ENCODE measurements at places on chromosomes 5 and 9. TPM values are rescaled to one million over a fixed set of nuclear protein-coding genes. Genes with fewer than 3 reads are reported as not detected.

The HRCT1 gene
- not detected for total RNA-seq

GRCh38 chr5:170623576-170624181, 119.9 kb downstream of the KCNIP1 start:
- H3K4me1 ChIP-seq, result no peaks in the 10 kb centered on the region
- no peak overlapping the region for H3K4me3 ChIP-seq
- H3K27ac ChIP-seq, result no peak overlapping the region
- H3K36me3 ChIP-seq, result no peaks in the 10 kb centered on the region

- no peaks in the 10 kb centered on the region for H3K36me3 ChIP-seq
- peak overlapping the region; percentile 88 for H3K27ac ChIP-seq
- no peaks in the 10 kb centered on the region for H3K27me3 ChIP-seq
- DNase-seq, result no peak
- H3K4me1 ChIP-seq, result peaks cover 79% of the 10 kb centered on the region
Observed at GRCh38 chr9:4939118-4939561, 45.9 kb upstream of the JAK2 start.

The DDX4 gene
- total RNA-seq, result not detected

- peaks cover 7% of the 10 kb centered on the region for H3K27me3 ChIP-seq
- H3K36me3 ChIP-seq, result no peaks in the 10 kb centered on the region
- no peak for DNase-seq
- H3K27ac ChIP-seq, result no peak overlapping the region
- no peak overlapping the region for H3K4me3 ChIP-seq
Observed at GRCh38 chr5:88552426-88552825, 283.8 kb upstream of the TMEM161B start.

DNA sequence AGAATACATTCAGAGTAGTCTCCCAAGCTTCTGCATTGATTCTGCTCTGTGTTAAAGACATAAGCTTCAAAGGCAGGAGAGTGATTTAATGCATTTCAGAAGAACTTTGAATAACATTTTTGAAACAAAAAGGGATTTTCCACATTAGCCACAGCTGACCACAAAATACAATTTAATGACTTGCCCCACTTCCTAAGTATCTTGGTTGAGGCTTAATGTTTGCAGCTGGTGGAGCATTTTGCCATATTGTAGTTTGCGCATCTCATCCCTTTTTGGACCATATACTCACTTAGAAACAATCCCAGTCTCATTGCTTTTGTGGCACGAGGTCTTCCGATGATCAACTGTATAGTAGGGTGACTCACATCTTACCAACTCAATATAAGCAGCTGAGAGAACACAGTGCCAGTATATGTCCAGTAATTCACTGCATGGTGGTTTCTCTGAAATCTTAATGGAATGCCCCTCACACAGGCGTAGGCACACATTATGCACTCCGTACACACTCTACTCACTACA, 455.8 kb upstream of the PTGER4 start:
- no peaks in the 10 kb centered on the region for H3K36me3 ChIP-seq
- H3K27me3 ChIP-seq, result no peaks in the 10 kb centered on the region
- peak overlapping the region; percentile 92 for H3K27ac ChIP-seq
- H3K4me3 ChIP-seq, result peak overlapping the region; percentile 31
- DNase-seq, result peak; percentile 66

DNA sequence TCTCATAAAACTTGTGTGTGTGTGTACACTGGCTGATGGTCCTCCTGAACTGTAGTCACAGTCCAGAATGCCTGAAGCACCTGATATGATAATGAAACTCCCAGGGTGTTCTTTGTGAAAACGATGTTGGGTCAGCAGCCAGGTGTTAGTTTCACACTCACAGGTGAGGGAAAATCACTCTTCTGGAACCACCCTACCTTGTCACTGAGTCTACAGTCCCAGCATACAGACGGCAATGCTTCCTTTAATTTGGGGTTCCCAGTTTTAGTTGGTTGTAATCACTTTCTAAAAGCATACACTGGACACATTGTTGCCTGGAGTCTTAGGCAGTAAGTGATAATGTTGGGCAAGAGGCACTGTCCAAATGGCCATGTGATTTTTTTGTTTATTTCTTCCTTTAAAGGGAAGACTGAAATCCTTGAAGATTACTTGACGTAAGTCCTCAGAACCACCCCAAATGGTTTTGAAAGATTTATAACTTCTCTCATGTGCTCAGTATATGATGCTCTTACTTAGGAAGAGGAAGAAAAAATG, 18.2 kb upstream of the MGAT1 start:
- no peak overlapping the region for H3K27ac ChIP-seq
- DNase-seq, result no peak
- no peaks in the 10 kb centered on the region for H3K36me3 ChIP-seq

DNA sequence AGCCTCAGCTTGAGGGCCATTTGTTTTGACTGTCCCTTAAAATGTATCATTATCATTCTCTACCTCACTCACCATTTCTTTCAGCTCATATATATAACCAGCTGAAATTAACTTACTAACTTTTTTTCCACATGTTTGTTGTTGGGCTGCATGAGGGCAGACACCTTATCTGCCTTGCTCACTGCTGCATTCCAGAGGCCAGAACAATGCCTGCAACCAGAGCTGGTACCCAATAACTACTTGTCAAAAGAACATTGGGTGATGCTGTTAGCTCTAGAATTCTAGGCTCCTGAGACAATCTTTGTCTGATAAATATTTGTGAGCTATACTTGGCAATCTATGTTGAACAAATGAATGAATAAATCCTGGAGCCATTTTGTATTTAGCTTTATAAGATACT, 68.3 kb downstream of the HTR4 start:
- no peak overlapping the region for H3K27ac ChIP-seq
- no peaks in the 10 kb centered on the region for H3K4me1 ChIP-seq
- DNase-seq, result no peak
- H3K27me3 ChIP-seq, result peaks cover 4% of the 10 kb centered on the region

The HSPB3 gene
- total RNA-seq, result not detected

The CTXN3 gene
- not detected for total RNA-seq

GRCh38 chr9:134670042-134670525, 28.5 kb downstream of the COL5A1 start:
- H3K27me3 ChIP-seq, result peaks cover 5% of the 10 kb centered on the region
- H3K4me1 ChIP-seq, result no peaks in the 10 kb centered on the region
- H3K36me3 ChIP-seq, result no peaks in the 10 kb centered on the region
- no peak overlapping the region for H3K4me3 ChIP-seq
- no peak overlapping the region for H3K27ac ChIP-seq

The SOWAHA gene
- not detected for total RNA-seq

GRCh38 chr5:67051164-67051563, 145.4 kb downstream of the CD180 start:
- no peak for DNase-seq
- no peak overlapping the region for H3K4me3 ChIP-seq
- no peak overlapping the region for H3K27ac ChIP-seq
- H3K36me3 ChIP-seq, result peaks cover 4% of the 10 kb centered on the region
- no peaks in the 10 kb centered on the region for H3K27me3 ChIP-seq

- no peaks in the 10 kb centered on the region for H3K36me3 ChIP-seq
- peaks cover 4% of the 10 kb centered on the region for H3K4me1 ChIP-seq
- DNase-seq, result no peak
- no peak overlapping the region for H3K27ac ChIP-seq
- H3K27me3 ChIP-seq, result no peaks in the 10 kb centered on the region
Observed at GRCh38 chr5:109161914-109162683, 247.7 kb downstream of the PJA2 start.

The TMEM232 gene
- 0.86 TPM for total RNA-seq

The HK3 gene
- total RNA-seq, result not detected

The SAPCD2 gene
- 3.8 TPM for total RNA-seq

DNA sequence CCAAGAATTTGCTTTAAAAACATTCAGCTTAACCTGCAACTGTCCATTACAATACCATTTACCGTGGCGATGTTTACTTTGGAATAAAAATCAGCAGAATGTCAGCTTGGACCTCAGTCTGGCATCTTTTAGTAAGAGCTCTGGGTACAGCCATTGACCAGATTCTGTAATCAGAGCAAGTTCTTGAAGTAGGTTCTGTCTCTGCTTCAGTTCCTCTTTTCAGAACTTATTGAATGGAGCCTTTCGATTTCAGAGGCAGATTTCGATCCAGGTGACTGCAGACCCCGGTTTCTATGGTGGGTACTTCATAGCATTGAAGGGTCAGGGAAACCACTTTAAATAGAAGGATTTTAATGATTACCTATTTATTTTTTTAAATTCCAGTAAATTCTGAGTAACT, 53.4 kb upstream of the SV2C start:
- H3K27ac ChIP-seq, result no peak overlapping the region
- peaks cover 12% of the 10 kb centered on the region for H3K27me3 ChIP-seq
- DNase-seq, result no peak

The PCDHGA4 gene
- total RNA-seq, result not detected

DNA sequence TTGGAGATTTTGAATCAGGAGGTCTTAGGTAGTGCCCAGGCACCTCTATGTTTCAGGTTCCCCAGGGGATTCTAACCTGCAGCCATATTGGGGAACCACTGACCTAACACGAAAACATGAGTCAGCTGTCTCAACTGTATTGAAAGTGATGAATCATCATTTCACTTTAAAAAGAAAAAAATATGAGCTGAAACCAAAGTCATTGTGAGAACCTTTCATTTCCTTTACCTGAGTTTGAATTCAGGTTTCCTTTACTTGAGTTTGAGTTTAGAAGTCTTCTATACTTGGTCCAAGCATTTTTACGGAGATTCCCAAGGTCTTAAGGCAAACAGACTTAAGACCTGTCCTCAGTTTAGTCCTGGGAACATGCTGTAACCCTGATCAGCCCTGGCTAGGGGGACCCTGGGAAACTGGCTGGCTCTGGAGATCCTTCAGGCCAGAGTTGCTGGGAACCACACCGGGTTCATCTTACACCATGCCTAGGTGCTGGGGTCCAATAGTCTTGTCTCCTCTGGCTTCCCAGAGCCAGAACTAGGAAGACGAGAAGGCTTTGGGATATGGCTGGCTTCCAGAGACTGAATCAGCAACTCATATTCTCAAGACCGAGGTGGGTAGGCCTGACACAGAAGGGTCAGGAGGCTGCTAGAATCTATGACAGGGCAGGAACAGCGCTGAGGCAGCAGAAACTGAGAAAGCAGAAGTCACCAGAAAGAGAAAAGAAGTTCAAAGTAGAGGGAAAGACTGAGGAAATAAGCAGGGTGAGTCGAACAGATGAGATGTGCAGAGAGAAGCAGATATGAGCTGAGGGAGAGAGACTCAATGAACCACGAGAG, 16.4 kb upstream of the PDCD1LG2 start:
- H3K27me3 ChIP-seq, result no peaks in the 10 kb centered on the region
- no peaks in the 10 kb centered on the region for H3K36me3 ChIP-seq
- no peak overlapping the region for H3K4me3 ChIP-seq
- DNase-seq, result peak; percentile 39

The CETN3 gene
- 41.9 TPM for total RNA-seq

The MUSK gene
- total RNA-seq, result not detected

GRCh38 chr5:131297886-131298285, 34.0 kb downstream of the CDC42SE2 start:
- H3K36me3 ChIP-seq, result peaks cover 30% of the 10 kb centered on the region
- H3K27ac ChIP-seq, result no peak overlapping the region
- H3K4me3 ChIP-seq, result no peak overlapping the region

The ROPN1L gene
- total RNA-seq, result not detected

The REXO4 gene
- total RNA-seq, result 22.5 TPM

GRCh38 chr9:122058709-122059108, 34.4 kb downstream of the TTLL11 start:
- peaks cover 5% of the 10 kb centered on the region for H3K36me3 ChIP-seq
- DNase-seq, result no peak
- peaks cover 3% of the 10 kb centered on the region for H3K4me1 ChIP-seq
- H3K4me3 ChIP-seq, result no peak overlapping the region
- H3K27ac ChIP-seq, result no peak overlapping the region

The ADAMTS16 gene
- not detected for total RNA-seq

GRCh38 chr5:150659360-150660107, 1.5 kb upstream of the MYOZ3 start:
- H3K27me3 ChIP-seq, result no peaks in the 10 kb centered on the region
- H3K4me1 ChIP-seq, result peaks cover 2% of the 10 kb centered on the region
- no peak overlapping the region for H3K27ac ChIP-seq
- no peak overlapping the region for H3K4me3 ChIP-seq
- no peaks in the 10 kb centered on the region for H3K36me3 ChIP-seq

The IFNA21 gene
- total RNA-seq, result not detected

DNA sequence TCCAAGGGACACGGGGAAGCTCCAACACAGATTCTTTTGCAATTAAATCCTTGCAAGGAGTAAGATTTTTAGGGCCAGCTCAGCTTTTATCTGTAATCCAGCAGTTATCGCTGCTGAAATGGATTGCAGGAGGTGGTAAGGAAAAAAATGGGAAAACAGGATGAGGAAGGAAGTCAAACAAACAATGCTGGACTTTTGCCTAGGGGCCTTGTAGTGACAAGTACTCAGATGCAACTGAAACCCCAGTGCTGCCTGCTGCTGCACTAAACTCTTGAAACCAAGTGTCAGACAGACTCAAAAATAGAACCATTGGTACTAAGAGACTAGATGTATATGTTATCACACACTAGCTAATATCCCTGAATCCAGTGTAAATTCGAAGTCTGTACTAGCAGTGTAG, 309.2 kb downstream of the CTNND2 start:
- no peaks in the 10 kb centered on the region for H3K36me3 ChIP-seq
- no peak overlapping the region for H3K27ac ChIP-seq
- H3K4me3 ChIP-seq, result no peak overlapping the region
- no peaks in the 10 kb centered on the region for H3K27me3 ChIP-seq
- no peak for DNase-seq
- no peaks in the 10 kb centered on the region for H3K4me1 ChIP-seq

The BAAT gene
- not detected for total RNA-seq

DNA sequence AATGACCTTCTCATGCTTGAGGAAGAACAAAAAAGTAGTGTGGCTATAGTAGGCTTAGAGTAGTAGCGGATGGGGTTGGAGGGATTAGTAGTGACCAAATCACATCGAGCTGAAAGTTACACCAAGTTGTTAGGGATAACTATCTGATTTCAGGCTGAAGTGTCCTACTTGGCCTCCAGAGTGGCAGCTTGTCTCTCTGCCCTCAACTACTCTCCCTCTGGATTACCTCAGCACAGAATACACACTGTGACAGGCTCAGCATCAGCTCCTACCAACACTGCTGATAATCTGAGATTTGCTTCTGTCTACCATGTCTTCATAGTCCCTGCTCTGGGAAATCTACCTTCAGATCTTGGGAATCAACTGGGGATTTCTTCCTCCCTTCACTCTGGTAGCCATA, 714.6 kb upstream of the GRAMD2B start:
- no peak overlapping the region for H3K27ac ChIP-seq
- H3K4me1 ChIP-seq, result no peaks in the 10 kb centered on the region
- no peak for DNase-seq
- no peaks in the 10 kb centered on the region for H3K36me3 ChIP-seq
- no peak overlapping the region for H3K4me3 ChIP-seq

The FBP2 gene
- total RNA-seq, result not detected

- H3K4me1 ChIP-seq, result peaks cover 21% of the 10 kb centered on the region
- no peak overlapping the region for H3K27ac ChIP-seq
- no peak overlapping the region for H3K4me3 ChIP-seq
- no peak for DNase-seq
Observed at GRCh38 chr9:99030092-99030511, 74.8 kb upstream of the TGFBR1 start.

The ADRB2 gene
- 0.32 TPM for total RNA-seq

Data from activated naive CD4-positive, alpha-beta T cell treated with anti-CD3 and anti-CD28 coated beads for 36 hours (primary cell).